Neural crest cell (in vitro differentiated cells): ENCODE measurements at places on chromosomes 13 and 19.

- DNase-seq = no peak
These were observed 42.8 kb upstream of the NDUFS7 start for GRCh38 chr19:1340681-1341469.

DNA sequence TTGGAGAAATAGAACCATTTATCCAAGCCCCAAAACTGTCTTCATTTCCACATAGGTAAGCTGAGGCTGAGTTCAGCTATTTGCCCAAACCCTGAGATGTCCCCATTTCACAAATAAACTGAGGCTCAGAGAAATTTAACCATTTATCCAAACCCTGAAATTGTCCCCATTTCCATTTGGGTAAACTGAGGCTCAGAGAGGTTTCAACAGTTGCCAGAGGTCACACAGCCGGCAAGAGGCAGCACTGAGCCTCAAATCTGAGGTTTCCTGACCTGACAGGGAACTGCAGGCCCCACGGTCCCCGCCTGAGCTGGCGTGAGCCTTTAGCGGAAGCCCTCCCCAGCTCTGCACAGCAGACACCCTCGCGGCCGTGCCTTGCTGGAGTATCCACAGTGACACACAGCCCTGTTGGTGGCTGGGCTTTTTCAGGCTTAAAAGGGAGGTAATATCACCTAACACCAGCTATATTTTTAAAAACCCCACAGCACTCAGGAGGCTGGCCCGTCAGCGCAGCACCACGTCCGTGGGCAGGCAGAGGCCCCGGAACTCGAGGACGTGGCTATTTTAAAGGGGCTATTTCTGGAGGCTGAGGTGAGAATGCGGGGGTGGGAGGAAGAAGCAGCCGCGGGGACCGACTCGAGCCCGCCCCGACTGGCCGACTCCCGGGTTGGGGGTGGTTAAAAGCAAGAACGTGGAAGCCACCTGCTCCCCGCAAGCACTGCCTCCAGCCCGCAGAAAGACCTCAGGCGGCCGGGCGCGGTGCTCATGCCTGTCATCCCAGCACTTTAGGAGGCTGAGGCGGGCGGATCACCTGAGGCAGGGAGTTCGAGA is 18.5 kb downstream of the PTPRS start:
- no peak for DNase-seq

- no peak for DNase-seq
These were observed 144.0 kb downstream of the IRS2 start for GRCh38 chr13:109642358-109642757.

GRCh38 chr13:36829753-36830152 is 10.7 kb downstream of the RFXAP start:
- no peak for DNase-seq

DNA sequence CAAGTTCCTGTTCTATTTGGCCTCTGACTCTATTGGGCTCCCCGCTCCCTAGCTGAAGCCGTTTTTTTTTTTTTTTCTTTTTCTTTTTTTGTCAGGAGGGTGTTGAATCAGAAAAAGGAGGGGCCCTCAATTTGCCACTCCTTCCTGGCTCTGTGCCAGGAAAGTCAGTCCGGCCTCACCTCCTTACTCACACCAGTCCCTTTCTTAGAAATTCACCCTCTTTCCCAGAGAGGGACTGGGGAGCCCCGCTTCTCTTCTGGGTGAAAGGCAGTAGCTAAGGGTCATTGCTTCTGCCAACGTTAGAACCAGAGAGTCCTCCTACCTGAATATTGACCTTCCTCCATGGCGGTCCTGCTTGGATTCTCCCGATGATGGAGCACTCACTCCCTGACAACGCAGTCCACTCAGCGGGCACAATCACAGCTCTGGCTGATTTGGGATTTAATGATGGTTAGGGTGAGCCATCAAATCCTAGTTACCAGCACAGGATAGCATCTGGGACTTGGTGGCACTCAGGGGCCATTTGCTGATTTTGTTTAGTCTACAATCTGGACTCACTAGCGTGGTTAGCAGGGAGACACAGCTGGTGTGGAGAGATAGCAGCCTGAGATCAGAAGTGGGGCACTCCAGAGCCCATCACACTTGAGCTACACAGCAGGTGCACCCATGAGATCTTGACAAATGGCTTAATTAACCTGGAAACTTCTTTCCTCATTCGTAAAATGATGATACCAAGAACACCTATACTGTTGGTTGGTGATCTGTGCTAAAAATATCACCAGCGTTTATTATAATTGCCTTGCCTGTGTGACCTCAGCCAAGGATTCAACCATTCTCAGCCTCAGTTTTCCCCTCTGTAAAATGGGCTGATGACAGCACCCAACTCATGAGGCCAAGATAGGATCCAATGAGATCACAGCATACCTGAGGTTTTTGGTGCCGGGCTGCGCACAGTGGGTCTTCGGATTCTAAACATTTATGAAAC is 2.2 kb downstream of the FCER2 start:
- DNase-seq = no peak

- no peak for DNase-seq
These were observed 20.1 kb upstream of the DOCK9 start for GRCh38 chr13:98997738-98998641.

DNA sequence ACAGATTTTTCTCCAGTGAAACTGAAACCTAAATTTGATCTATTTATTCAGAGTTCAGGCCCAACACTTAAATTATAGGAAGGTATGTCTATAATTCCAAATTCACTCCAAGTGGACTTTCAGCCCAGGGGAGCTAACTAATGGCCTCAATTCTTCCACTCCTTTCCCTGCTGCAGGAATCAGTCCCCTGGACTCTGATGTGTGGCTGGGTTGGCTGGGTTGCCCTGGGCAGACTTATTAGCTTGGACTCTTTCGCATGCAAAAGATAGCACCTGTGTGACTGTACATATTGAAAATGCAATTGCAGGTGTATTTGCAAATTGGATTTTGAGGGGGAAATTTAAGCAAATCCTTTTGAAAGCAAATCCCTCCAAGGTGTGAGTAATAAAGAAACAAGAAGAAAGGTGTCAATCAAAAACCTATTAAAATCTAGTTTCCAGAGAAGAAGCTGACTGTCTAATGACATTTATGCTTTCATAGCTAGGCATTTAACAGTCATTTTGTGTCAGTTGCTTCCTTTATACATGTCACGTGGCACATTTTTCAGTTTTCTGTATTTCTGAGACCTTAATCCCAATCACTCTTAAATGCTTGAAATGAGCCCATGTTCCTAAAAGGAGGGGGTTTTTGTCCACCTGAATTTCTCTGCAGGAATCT is 42.7 kb downstream of the KLF5 start:
- no peak for DNase-seq

GRCh38 chr19:19169236-19170052 is 619 bp downstream of the MEF2B start:
- no peak for DNase-seq

DNA sequence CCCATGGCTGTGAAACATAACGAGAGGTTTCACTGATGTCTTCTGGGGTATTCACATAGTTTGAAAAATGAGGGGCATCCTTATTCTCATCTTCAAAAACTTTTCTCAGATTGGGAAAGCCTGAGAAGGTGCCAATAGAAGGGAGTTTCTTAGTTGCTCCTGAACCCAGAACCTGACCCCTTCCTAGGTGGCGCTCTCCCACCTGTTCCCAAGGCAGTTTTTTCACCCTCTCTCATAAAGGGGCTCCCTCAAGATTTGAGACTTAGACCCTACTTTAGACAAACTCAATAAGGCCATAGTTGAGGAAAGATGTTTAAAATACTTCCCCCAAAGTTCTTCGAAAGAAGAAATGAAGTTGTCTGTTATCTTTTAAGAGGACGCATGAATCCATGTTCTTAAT is 142.2 kb downstream of the FGF9 start:
- DNase-seq = no peak

DNA sequence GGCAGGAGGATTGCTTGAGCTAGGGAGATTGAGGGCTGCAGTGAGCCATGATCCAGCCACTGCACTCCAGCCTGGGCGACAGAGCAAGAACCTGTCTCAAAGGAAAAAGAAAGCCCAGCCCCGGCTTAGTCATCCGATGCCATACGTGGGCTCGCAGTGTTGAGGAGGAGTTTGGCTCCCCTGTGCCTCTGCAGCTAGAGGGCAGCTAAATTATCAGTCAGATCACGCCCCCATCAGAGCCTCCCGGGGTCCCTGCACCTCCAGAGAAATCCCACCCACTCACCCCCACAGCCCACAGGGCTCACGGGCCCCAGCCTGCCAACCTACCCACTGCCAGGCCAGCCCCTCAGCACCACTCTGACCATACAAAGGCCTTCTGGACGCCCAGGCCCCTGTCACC is 27.6 kb downstream of the MAU2 start:
- DNase-seq = no peak

DNA sequence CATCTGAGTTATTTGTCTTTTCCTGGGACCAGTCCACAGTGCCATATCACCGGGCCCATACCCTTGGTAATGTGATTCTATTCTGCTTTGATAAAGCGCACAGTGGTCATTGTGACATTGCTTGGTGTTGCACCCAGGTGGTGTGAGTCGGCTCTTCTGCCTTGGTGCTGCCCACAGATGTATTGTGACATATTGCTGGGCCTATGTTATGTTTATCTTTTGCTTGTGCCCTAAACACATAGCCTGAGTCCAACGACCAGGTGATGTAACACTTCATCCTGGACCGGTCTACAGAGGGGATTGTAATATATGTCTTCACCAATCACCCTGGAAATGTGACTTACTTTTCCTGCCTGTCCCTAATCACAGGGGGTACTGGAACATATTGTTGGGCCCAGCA is 23.7 kb upstream of the ZNF254 start:
- DNase-seq = no peak

- DNase-seq = no peak
These were observed 3.3 kb upstream of the TPP2 start for GRCh38 chr13:102593466-102593865.

GRCh38 chr13:61358599-61358998 is 57.0 kb downstream of the PCDH20 start:
- no peak for DNase-seq

DNA sequence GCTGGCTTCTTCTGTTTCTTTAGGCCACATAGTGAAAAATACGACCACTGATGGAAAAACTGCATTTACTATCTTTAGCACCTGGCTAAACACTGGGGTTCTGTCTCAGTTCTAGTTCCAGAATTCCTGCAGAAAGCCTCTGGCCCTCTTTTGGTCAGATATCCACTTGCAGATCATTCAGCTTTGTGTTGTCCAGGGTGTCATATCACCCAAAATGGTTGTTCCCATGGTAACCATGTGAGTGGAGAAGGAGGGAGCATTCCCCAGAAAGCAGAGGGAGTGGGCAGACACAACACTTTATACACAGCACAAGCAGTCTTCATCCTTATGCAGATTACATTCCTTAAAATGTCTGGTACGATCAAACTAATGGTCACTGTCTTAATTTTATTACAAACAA is 73.5 kb downstream of the CAB39L start:
- no peak for DNase-seq

- DNase-seq = no peak
These were observed 19.7 kb downstream of the MED26 start for GRCh38 chr19:16608290-16608739.

DNA sequence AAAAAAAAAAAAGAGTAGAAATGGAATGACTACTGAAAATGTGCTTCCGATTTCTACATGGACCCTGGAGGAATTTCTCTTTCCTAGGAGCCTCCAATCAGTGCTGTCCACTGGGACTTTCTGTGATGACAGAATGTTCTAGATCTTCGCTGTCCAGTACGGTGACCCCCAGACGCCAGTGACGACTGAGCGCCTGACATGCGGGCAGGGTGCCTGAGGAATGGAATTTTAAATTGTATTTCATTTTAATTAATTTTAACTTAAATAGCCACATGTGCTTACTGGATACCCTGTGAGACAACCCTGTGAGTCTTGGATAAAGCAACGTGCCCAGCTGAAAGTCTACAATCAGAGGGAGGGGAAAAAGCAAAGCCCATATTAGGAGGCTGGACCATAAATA is 4.1 kb upstream of the TLE6 start:
- no peak for DNase-seq
